ENCODE measurements at places on chromosomes 12 and 14.

GRCh38 chr12:54300732-54301427 is at the start of gene NFE2:
Gene NFE2 (minus strand): TSS chr12:54301015. CDS start chr12:54295248, 5,767 bp downstream.
- DNase-seq, result no peak

GRCh38 chr14:66135831-66136230 is 350.3 kb upstream of the CCDC196 start:
- no peak for DNase-seq

DNA sequence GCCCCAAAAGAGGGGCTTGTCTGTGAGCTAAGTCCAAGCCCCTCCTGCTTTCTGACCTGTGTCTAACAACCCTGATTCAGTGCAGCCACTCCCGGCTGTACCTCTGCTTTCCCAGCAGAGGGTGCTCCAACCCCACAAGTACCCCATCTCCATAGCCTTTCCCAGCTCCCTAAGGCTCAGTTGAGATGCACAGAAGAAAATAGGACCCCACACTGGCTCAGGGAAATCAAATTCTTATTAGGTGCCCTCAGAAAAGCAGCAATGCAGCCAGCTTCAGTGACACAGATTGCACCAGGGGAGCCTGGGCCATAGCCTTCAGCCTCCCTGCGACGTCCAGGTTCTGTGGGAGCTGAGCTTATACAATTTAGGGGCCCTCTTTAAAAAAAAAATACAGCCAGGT is 49.9 kb downstream of the LRRC74A start:
- DNase-seq, result peak; percentile 67

DNA sequence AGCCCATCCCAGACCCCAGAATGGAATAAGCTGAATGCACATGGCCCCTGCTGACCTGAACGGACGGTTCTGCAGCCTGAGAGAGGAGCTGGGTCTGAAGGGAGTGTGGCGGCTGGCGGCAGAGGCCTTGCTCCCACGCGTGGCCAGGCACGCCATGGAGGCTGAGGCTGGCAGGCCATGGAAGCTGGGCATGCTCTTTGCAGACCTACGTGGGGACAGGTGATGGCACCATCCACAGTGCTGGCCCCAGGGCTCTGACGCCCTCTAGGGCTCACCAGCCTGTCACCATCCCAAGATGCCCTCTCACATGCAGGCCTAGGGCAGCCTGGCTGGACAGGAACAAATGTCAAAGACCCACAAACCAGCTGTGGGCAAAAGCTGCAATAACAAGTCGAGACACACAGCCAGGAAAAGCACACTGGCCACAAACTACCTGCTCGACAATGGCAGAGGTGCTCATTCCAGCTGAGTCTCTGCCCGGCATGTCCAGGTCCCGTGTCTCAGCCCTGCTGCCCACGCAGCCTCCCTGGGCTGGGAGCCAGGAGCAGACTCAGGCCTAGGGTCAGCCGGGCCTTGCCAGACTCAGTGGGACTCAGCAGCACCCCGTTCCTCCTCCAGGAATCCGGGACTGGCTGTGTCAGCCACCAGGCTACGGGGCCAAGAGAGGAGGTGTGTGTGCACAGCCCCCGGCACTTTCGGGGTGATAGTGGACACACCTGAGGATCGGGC is 19.7 kb downstream of the BTBD6 start:
- DNase-seq, result no peak

DNA sequence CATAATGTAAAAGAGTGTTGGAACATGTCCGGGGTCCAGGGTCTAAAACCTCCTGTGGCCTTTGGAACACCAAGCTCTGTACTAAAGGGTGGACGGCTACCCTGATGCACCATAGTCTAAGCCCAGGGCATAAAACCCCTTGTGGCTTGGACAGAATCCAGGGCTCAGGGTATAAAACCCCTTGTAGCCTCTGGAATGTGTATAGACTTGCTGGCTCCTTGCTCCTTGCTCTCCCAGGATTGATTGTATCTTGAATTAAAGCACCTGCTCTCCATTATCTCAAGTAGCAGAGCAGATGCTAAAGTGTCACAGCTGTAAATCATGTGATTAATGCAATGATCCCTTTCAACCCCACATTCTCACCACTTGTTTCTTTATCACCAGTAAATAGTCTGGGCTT is 556.5 kb downstream of the LRFN5 start:
- no peak for DNase-seq

DNA sequence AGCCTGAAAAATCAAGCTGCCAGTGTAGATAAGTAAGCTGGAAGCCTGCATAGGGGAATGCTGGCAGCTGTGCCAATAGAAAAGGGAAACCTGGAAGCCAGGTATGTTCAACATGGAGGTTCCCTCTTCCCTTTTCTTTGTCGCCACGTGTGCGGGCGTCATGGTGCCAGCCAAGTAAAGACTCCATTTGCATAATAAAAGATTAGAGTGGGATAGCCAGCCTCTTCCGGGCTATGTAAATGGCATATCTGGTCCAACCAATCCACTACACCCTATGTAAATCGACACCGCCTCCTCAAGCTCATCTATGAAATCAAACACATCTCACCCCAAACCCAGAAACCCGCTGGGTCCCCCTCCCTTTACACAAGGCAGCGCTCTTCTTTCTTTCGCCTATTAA is 5.6 kb upstream of the ADGRD1 start:
- DNase-seq, result no peak

- peak; percentile 66 for DNase-seq
Measured at GRCh38 chr12:55930771-55931316, at the start of gene DGKA. Gene DGKA (plus strand): TSS chr12:55931162. CDS start chr12:55936504, 5,342 bp downstream.

DNA sequence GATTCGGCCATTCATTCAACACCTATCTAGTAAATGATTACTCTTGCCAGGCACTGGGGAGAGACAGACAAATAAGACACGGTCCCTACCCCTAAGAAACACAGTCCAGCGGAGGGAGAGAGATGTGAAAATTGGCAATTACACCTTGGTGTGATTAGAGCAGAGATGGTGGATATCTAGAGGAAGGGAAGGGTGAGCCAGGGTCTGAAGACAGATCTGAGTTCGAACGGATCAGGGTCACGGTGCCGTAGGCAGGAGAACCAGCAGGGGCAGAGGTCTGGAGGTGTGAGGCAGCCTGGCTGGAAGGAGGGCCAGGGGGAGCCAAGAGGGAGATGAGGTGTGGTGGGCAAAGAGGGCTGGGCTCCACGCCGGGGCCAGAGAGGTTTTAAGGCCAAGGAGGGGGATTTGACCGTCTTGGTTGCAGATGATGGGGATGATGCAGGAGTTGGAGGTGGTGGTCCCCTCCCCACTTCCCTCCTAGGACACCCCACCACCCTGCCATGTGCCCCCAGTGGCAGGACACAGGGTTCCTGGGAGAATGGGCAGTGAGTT is 27.1 kb downstream of the FAM222A start:
- DNase-seq, result no peak

- DNase-seq, result no peak
Measured at GRCh38 chr12:108004319-108004718, 124.8 kb upstream of the WSCD2 start.

- DNase-seq, result no peak
Measured at GRCh38 chr14:99729991-99730875, 46.1 kb downstream of the CYP46A1 start.

DNA sequence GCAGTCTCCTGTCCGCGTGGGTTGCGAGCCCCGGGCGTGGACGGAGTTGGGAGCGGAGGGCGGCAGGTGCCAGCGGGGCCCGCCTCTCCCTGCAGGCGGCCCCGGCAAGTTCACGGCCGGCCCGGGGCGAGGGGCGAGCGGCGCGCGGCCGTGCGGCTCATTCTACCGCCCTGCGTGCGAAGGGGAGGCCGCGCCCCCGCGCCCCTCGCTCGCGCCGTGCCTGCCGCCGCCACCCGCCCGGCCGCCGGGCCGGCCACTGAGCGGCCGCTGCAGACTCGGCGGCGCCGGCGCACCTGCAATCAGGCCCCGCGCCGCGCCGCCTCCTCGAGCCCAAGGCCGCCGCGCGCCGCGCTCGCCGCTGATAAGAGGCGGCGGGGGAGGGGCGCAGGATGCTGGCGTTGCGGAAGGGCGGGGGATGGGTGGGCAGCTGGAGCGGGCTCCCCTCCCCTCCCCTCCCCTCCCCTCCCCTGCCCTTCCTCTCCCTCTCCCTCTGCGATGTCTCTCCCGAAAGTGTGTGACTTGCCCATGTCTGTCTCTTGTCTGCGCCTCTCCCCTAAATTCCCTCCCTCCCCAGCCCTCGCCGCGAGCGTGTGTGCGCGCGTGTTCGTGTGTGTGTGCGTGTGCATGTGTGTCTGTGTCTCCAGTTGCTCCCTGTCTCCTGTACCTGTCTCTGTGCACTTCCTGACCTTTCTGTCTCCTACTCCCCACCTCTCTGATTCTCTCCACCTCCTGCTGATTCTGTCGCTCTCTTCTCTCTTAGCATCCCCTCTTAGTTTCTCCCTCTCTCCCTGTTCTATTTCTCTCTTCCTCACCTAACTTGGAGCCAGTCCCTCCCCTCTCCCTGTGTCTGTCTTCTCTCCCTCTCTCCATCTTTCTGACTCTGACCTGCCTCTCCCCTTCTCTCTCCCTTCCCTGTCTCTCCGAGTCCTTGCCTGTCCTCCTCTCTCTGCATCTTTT is 768.1 kb upstream of the TBX3 start:
- peak; percentile 47 for DNase-seq

- DNase-seq, result no peak
Measured at GRCh38 chr14:74704656-74705055, 8.2 kb downstream of the AREL1 start.

DNA sequence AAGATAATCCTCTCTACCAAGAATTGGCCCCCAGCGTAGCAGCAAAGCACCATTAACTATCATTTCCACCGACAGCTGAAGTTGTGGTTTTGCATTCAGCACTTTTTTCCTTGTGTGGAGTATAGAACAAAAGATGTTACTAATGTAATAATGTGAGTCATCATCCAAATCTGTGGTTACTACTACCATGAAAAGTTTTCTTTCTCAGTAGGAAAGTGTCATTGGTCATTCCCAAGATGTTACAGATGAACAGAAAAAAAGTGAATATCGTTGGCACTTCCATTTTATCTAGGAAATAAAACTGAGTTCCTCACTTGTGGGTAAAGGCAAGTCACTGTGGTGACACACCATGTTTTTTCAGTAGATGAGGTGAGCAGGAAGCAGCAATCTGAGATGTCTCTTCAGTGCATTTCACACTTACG is 30.3 kb upstream of the IFNG start:
- no peak for DNase-seq

DNA sequence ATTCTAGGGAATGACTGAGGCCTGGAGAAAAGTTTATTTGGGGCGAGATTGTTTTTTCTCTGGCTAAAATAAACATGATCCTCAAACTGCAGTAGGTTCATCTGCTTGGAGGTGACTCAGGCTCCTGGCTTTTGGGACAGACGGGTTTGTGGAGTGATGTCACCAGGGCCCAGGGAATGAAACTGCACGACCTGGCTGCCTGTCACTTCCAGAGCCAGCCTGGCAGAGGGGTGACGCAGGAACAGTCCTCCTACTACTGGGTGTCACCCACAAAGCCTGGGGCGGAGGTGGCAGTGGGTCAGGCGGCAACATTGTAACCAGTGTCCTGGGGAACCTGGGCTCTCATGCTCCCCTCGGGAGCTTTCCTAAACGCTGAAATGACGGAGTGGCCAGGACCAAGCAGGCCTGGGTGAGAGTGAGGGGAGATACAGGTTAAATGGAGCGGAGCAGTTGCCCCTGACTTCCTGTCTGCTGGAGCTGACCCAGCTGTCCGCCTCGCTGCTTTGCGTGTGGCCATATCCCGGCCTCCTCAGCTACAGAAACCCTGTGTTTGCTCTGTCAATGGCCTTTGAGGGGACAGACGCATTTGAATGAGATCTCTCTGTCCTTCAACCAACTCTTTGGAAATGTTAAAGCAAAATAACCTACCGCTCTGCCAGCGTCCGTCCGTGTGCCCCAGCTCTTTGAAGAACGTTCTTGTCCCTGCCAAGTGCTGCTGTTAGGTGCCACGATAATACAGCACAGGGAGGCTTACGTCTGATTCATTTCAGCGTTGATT is 6.5 kb downstream of the HIP1R start:
- peak; percentile 71 for DNase-seq

GRCh38 chr12:109715310-109716091 is 1.9 kb downstream of the FAM222A start:
- DNase-seq, result no peak

- no peak for DNase-seq
Measured at GRCh38 chr12:51265024-51265423, 5.2 kb downstream of the SMAGP start.

GRCh38 chr14:91911474-91912032 is 35.9 kb downstream of the FBLN5 start:
- DNase-seq, result peak; percentile 59

DNA sequence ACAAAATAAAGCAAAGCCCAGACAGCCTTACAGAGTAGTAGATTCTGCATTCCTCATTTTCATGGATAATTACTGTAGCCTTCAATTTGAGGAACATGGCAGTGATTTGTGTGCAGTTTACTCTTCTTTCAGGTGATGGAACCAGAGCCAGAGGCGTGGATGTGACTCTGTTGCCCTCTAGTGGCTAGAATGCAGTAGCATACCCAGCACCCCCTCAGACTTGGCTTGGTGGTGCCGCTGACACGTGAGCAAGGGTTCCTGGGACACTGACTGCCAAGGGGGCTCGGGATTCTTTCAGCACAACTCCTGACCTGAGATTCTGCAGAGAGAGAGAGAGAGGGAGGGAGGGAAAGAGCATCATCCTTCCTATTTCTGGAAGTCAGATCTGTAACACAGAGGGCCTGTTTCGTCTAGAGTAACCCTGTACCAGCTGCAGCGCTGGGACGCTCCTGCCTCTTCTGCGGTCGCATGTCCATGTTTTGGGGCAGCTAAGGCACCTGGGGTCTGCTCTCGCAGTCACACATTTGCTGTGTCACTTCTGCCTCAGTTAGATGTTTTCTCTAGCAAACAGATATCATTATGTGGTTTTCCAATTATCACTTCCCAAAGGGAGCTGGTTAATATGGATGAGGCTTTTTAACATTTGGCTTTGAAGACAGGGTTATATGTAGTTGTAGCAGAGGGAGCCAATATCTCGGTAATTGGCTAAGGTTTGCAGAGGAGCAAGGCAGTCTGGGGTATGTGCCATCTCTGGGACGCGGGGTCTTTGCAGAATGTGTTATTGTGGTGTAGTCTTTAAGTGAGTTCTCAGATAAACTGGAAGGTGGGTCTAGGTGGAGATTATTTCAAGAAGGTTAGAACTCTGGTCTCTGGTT is 428.1 kb downstream of the NRXN3 start:
- peak; percentile 60 for DNase-seq

- no peak for DNase-seq
Measured at GRCh38 chr12:46560089-46560488, 187.5 kb upstream of the SLC38A2 start.

DNA sequence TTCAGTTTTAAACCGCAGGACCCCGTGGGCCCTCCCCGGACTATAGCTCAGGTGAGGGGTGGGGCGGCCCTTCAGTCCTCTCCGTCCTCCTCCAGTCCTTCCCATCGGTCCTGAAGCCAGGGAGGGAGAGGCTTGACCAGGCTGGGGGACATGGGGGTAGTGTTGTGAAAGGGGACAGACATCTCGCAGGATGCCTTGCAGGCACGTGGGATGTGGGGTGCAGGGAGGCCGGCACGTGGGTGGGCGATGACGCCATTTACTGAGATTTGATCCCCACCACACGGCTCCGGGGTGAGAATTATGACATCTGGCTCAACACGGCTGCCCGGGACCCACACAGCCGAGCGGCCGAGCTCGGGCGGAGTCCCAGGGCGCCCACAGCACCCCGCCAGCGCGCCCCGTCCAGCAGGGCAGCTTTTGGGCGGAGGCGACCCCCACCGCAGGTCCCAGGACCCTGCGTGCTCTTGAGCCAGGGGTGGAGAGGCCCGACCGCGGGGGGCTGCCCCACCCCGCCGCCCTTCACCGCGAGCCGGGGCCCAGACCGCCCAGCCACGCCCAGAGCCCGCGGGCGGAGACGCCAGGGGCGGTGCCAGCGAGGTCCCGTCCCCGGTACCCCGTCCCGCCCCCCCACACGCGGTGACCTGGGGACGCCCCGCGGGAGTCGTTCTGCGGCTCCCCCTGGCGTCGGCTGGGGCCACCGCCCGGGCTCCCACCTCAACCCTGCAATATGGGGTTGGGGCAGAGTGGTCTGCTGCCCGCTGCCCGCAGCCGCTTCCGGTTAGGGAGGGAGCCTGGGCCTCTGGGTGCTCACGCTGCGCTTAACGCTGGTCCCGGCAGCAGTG is 3.3 kb upstream of the EXOC3L4 start:
- DNase-seq, result no peak
